ENCODE measurements at places on chromosomes 3 and 15.
A peak's percentile ranks its signal among the peaks of the same experiment; 100 is the strongest.

DNA sequence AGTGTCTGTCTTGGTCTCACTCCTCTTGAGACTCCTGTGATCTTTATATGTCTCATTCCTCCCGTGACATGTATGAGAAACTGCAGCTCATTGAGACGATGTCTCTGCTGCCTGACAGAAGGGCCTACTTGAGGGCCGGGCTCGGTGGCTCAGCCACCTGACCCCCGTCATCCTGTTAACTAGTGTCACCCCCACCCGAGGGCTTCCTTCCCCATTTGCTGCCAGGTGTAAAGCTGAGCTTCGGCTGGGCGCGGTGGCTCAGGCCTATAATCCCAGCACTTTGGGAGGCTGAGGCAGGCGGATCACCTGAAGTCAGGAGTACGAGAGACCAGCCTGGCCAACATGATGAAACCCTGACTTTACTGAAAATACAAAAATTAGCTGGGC lies 12.7 kb downstream of the SEMA4B start:
- DNase-seq = no peak

DNA sequence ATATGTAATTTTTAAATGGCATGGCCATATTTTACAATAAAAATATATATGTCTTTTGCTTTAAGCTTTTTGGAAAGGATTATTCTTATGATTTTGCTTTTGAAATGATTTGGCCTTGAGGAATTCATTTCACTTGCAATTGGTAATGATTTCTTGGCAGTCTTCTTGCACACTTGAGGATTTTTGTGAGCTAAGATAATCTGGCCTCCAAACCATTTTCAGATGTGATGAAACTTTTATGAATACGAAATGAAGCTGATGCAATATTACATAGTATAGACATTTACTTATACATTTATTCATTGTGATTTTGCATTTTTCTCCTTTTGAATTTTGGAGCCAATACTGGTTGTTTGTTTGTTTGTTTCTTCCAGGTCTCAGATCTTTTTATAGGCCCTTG lies 6.4 kb upstream of the SH2D7 start:
- DNase-seq = peak; percentile 92

- DNase-seq = no peak
These were observed 29.0 kb downstream of the TMCC1 start for GRCh38 chr3:129864519-129864918.

DNA sequence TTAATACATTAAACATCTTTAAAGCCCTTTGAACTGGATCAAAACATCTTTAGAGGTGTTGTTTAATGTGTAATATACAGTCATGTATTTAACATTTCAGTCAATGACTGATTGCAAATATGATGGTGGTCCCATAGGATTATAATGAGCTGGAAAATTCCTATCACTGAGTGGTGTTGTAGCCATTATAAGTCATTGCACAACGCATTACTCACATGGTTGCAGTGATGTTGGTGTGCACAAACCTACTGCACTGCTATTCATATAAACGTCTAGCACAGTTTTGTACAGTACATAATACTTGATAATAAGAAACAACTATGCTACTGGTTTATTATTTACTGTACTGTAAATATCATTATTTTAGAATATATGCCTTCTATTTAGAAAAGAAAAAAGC lies 75.6 kb downstream of the DTWD1 start:
- DNase-seq = peak; percentile 84

DNA sequence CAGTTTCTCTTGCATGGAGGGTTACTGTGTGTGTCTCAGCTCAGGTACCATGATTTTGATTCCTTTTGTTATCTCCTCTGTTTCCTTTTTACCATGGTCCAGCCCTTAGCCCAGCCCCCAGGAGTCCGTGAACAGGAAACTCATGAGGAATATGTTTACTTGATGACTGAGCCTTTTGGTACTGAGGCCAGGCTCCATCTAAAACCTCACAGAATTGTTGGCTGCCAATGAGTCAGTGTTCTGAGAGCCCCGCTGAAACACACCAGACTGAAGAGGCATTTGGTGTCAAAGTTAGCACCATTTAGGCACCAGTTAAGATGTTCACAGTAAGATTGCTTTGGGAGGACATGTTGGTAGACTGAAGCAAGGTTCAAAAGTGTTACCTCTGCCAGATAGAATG lies 80.9 kb downstream of the DGKG start:
- DNase-seq = peak; percentile 90

DNA sequence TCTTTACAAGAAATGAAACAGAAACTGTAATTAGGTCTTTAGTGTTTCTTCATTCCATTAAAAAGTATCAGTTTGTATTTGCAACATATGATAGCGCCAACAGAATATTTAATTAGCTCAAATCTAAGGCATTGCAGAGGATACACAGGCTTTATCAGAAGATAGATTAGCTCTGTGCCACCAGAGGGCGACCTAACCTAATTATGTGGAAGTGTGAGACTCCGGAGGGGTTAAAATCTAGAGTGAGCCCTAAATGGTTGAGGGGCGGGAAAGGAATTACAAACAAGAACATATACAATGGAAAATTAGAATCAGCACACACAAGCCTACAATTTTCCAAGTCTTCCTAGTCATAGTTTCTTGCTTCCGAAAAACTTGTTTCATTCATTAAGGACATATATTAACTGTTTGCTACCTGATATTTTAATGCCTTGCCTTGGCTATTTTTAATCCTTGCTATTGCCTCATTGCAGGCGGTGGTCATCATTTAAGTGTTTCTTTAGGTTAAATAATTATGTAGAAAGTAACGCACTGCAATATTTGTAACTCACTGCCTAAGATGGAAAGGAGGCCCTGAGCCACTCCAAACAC lies 18.0 kb upstream of the RYR3 start:
- DNase-seq = peak; percentile 58

GRCh38 chr3:55634345-55634744 lies 147.2 kb upstream of the WNT5A start:
- DNase-seq = peak; percentile 25

DNA sequence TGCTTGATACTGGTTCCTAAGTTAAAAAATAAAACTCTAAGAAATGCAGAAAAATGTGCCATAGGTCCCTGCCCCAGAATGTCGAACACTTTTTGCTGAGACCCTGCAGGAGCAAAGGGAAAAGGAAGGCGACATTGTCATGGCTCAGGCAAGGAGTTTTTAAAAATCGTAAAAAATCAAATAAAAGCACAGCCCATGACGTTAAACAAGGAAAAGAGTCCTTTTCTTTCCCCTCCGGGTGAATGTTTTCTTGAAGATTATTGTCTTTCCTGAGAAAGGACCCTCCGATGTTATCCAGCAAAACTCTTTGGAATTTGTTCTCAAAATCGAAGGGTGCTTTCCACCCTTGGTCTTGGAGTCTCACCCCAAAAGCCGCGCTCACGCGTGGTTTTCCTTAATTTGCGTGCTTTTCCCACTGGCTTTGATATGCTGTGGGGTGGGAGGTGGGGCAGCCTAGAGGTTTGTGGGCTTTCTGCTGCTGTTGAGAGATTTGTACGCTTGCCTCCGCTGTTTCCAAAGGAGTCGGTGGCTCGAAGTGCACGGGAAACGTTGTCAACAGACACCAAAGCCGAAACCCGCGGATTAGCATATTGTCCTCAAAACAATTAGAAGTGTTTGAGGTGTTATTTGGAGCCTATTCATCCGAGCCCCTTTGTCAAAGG lies 2.9 kb downstream of the SOX14 start:
- DNase-seq = no peak

- DNase-seq = no peak
These were observed 1024.3 kb downstream of the FHIT start for GRCh38 chr3:60226912-60227311.

DNA sequence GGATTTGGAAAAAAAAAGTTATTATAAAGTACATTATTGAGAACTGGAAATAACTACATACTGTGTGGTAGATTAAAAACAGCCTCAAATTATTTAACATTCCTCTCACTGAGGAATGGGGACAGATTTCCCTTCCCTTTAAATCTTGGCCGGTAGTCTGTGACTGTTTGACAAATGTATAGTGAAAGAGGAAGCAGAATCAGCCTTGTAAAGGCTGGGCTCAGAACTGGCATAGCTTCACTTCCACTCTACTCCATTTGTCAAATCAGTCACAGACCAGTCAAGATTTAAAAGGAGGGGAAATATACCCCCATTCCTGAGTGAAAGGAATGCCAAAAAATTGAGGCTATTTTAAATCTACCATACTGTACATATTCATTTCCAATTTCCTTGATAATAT lies 18.2 kb upstream of the B4GALT4 start:
- DNase-seq = no peak

- DNase-seq = no peak
These were observed 100.2 kb downstream of the LRIG1 start for GRCh38 chr3:66400411-66401156.

GRCh38 chr3:132926098-132926497 lies 112.1 kb upstream of the TMEM108 start:
- DNase-seq = no peak

DNA sequence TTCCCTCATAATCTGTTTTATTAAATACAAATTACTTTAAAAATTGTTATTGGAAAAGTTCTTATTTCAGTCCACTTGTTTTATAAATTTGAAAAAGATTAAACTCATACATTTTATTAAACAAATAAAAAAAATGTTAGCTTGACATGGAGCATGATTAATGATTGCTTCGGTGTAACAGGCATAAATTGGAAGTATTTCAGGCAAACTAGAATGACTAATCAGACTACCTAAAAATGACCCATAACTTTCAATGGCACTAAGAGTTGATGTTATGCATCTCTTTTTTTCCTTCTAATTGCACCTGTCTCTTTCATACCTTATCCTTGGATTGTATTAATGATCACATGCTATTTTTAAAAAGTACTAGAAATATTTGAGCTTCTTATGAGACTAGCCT lies 343.3 kb downstream of the ZNF385D start:
- DNase-seq = no peak

GRCh38 chr15:65413760-65414144 lies 9.0 kb downstream of the IGDCC4 start:
- DNase-seq = no peak

DNA sequence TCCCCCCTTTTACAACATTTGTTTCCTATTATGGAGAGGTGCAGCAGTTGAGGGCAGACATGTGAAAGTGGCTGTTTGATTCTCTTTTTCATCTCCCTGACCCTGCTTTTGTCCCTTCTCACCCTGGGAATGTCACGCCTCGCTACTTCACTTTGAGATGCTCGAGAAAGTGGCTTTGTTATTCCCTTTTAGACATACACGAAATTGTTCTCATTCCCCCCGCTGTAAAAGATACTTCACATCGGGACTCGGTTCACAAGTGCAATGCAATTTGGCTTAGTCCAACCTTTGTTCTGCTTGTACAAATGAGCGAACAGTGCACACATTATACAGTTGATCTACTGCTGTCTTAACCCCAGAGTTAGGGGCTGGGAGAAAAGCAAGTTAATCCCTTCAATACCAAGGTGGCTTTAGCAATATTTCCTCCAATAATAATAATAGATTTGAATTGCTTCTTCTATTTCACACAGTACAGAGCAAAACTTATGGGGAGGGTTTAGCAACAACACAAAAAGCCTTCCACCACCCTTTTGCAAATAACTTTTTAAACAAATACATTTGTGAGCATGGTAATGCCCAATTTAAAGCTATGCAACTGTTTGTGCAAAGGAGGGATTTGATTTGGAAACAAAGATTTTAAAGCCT lies 5.7 kb upstream of the FOXB1 start:
- no peak for DNase-seq

- DNase-seq = peak; percentile 73
These were observed 301.8 kb upstream of the SEMA6D start for GRCh38 chr15:47415539-47415971.

DNA sequence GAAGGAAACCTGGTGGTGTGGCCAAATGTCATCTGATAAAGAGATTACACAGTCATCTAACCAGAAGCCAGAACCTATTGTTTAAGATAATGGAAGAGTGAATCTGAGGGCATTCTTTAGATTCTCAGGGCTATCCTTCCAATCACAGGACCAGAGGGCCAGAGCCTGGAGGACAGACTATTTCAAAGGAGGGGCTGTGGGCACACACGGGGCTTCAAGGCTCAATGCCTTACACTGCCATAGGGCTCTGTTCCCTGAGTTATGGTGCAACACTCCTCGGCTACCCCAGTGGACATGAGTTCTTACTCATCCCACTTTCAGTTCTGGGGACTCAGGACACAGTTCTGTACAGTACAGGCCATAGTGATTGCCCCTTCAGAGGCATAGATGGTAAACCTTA lies 343.9 kb upstream of the ALCAM start:
- no peak for DNase-seq

DNA sequence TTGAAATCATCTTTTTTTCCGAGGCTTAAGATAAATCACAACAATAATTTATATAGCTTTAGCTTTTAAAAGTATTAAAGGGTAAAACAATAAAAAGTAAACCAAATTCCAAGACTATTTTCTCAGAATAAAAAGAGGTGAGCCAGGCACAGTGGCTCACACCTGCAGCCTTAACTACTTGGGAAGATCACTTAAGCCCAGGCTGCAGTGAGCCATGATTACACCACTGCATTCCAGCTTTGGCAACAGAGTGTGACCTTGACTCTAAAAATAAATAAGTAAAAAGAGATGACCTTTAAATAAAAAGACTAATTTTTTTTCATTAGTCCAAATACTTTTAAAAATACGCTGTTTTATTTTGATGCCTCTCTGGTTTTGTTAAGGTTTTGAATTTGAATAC lies 54.4 kb downstream of the C3orf80 start:
- no peak for DNase-seq

Measured in fibroblast of skin of right biceps (primary cell).